ENCODE measurements at places on chromosomes 5 and 9.

DNA sequence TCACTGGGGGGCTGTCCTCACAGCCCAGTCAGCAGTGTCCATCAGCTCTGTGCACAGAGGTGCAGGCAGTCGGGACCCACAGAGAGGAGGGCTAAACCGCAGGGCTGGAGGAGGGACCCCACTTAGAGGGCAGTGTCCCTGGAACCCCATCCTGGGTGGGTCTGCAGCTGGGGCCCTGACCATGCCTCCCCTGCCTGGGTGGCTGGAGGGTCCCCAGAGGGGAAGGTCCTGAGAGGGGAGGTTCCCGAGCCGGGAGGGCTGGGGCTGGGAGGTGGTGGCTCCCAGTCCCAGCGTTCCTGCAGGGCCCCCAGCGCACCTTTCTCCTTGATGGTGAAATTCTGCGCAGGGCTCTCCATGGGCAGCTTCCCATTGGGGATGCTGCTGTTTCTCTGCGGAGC is 32.7 kb downstream of the EXOC3 start:
- no peak for DNase-seq

DNA sequence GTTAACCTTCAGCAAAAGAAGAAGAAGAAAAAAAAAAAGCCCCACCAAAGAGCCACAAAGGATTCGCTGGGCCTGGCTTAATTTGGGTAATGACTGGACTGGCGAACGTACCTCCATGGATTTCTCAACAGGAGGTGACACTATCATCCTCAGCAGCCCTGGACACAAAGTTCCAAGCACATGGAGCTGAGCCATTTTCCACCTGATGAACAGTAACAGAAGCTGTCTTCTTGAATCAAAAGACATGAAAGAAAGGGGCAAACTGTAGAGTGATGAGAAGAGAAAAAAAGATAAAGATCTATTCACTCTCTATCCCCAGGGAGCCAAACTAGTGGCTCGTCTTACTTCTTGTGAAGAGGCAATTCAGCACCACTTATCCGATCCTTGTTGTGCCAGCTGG is 150.2 kb upstream of the TRPM3 start:
- DNase-seq: no peak

DNA sequence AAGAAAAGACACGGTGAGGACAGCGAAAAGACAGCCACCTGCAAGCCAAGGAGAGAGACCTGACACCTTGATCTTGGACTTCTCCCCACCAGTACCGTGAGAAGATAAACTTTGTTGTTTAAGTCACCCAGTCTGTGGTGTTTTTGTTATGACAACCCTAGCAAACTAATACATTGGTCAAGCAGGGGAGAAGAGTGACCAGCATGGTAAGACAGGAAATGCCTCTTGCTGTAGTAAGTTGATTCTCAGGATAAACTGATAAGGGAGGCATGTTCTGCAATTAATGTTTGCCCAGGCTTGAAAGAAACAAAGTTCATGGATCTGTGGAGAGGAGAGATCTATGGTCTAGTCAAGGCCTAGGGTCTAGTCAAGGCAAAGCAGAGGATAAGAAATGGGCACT is 801.2 kb downstream of the MAT2B start:
- no peak for DNase-seq

DNA sequence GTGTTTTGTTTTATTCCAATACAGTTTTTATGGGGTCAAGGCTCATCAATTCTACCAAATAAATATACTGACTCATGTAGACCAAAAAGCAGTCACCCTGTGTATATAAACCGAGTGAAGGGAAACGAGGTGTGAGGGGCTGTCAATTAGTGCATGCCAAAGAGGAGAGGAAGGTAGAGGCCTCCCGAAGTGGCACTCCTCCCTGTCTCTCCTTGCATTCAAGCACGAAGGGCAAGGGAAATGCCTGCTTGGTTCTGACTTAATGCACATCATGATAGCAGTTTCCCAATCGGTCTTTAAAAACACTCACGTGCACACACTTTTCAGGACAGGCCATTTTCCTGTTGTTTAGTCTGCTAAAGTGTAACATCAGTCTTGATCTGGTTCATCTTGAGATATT is 125.6 kb upstream of the SLCO6A1 start:
- DNase-seq: no peak

DNA sequence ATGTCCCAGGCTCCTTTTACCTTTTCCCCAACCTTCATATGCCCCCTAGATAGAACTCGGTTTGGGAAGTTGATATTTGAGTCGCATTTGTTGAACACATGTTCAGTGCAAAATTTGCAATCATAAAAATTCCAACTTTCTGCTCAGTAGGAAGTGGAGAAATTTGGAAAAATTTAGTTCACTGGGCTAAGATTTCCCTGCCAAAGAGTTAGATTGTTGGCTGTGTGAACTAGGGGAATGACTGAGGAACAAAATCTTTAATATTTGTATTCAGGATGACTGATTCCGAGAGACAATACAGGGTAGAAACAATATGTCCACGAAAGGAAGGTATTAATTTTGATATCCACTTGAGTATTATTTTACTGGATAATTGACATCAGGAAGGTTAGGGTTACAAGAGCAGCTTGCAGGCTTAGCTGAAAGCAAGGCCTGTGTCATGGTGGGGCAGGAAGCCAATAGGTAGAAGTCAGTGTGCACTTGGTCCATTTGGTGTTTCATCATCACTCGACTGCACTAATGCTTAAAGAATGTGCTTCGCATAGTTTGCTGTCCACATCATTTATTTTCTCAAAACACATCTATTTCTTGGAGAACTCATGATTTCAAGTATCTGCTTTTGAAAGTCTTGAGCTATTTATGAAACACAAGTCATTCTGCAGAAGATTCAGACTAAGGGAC is 59.4 kb upstream of the GNA14 start:
- no peak for DNase-seq

GRCh38 chr9:78547831-78548230 is 250.9 kb downstream of the PSAT1 start:
- no peak for DNase-seq

- no peak for DNase-seq
Observed at GRCh38 chr5:68332080-68332451, 116.5 kb downstream of the PIK3R1 start.

DNA sequence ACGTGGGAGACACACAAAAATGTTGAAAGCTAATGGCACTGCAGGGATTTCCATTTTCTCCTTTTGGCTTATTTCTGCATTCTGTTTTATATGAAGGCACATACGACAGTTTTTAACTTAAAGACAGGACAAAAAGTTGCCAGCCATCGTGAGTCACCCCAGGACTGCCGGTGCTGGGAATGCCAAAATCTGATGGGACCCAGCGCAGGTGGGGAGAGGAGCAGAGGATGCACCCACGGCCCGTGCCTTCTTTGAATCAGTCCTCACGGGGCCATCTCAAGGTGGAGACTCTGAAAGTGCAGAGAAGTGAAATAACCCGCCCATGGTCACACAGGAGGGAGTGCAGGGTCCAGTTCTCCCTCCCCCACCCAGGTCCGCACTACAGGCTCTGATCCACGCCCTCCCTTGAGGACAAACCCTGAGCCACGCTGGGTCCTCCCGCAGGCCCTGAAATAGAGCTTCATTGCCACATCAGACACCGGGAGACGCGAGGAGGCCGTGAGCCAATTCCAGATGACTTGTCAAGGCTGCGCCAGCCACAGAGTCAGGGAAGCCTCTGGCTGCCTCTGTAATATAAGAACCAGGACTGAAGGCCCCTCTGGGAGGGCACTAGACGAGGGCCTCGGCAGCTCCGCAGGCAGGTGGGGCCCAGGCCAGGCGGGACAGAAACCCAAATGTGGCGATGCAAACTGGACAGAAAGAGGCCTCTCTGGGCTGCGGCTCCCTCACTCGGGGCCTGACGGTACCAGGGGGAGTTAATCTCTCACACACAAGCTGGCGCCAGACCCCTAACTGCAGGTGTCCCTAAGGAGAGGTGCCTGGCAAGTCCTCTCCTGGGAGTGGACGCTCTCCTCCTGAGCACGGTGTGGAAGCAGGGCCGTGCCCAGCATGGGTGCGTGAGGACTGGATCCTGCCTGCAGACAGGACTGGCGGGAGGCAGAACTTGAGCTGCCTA is 22.9 kb downstream of the ADAMTS2 start:
- DNase-seq: no peak

GRCh38 chr5:55817030-55817429 is 34.1 kb upstream of the IL31RA start:
- DNase-seq: no peak

DNA sequence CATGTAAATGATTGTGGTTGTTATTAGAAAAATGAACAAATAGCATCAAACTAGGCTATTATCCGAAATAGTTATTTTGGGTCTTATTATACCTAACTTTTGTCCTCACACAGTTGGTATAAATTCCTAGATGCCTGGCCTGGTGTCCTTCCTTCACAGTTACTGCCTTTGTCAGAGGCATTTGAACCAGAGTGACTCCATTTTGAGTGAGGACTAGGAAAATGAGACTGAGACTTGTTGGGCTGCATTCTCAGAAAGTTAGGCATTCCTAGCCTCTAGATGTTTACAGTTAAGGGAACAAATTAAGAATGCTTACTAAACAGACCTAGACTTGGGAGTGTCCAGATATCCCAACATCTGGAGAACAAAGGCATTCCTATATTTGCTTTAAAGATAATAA is 283.5 kb upstream of the C9orf72 start:
- no peak for DNase-seq

GRCh38 chr5:4720831-4721230 is 419.3 kb upstream of the ADAMTS16 start:
- no peak for DNase-seq

- no peak for DNase-seq
Observed at GRCh38 chr9:122822938-122823337, 5.5 kb downstream of the PDCL start.

DNA sequence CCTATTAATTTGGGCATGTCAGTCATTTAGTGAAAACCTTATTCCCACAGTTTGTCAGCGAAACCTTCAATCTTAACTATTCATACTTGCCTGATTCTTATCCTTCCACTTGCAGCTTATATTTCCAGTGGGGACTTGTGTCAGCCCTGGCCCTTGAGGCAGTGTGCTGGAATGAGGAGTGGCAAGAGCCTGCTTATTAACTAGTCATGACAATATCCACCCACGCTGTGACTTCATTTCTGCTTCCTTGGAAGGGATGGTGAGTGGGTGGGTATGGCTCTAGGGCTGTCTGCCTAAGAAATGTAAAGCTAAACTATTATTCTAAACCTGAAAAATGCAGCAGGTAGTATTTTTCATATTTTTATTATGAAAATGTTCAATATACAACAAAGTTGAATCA is 34.0 kb upstream of the LURAP1L start:
- no peak for DNase-seq

GRCh38 chr5:180704362-180704761 is 35.5 kb downstream of the OR2Y1 start:
- no peak for DNase-seq

DNA sequence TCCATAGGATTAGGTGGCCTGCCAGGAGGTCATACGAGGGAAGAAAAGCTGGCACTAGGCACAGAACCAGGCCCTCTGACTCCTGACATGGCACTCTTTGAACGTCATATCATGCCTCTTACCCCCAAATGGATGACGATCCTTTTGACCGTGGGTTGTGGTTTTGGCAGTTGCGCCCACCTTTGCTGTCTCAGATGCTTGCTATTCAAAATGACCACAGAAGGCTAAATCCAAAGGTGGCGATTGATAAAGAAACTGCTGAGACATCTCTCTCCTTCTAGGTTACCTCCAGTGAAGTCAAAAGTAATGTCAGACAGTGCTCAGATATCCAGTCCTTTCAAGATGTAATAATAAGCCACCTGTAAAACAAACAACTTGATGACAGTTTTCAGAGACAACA is 385.0 kb downstream of the EFNA5 start:
- no peak for DNase-seq

DNA sequence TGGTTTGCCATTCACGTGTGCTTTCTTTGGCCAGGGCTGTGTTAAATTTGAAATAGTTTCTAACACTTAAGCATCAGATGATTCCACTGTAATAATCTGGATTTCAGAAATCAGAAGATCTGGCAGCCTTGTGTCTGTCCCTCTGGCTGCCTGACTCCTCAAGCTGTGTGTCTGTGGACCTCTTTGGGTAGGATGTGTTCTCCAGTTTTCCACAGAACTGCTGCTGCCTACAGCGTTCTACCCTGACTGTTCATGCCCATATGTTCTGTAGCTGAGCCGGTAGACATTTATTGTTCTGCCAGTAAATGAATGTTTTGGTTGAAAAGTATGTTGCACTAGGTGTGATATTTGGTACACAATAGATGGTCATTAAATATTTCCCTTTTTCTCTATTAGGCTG is 81.3 kb downstream of the SH3GL2 start:
- DNase-seq: no peak

- no peak for DNase-seq
Observed at GRCh38 chr5:92364986-92365550, 982.0 kb upstream of the ARRDC3 start.

DNA sequence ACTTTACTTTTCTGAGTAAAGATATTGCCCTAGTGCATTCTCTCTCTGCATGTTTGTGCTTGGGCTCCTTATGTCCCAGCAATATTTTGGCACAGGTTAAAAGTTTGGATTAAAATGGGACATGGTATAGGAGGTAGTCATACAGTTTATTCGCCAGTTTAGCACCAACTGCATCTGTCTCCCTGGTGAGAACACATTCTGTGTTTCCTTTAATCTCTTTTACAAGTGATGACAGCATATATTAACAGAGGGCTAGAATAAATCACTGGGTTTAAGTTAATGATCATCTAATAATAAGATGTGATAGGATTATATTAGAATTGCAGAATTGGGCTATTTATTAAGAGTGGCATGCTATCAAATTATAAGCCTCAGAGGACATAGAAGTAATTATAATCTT is 550.1 kb downstream of the LRRC70 start:
- DNase-seq: no peak

GRCh38 chr9:13388157-13388556 is 108.7 kb upstream of the MPDZ start:
- no peak for DNase-seq

Data from NCI-H1092 (cell line).